Foreskin keratinocyte (primary cell): ENCODE measurements at places on chromosomes 4 and X. TPM values are rescaled to one million over a fixed set of nuclear protein-coding genes. Genes with fewer than 3 reads are reported as not detected.

Gene DCTD
- 71.7 and 77.7 TPM in 2 replicates for polyA plus RNA-seq

Gene KIAA1210
- polyA plus RNA-seq, result not detected in 2 replicates

Gene GPRASP2
- polyA plus RNA-seq, result 2.4 and 2.9 TPM in 2 replicates

Gene FAM53A
- 0.61 and 1.5 TPM in 2 replicates for polyA plus RNA-seq

Gene RADX
- polyA plus RNA-seq, result 1.1 and 1.4 TPM in 2 replicates

Gene C4orf33
- 8.7 and 9.7 TPM in 2 replicates for polyA plus RNA-seq

Gene TMEM31
- not detected in 2 replicates for polyA plus RNA-seq

Gene CLRN2
- not detected in 2 replicates for polyA plus RNA-seq

Gene BTK
- polyA plus RNA-seq, result 0.03 TPM in 1 of 2 replicates, not detected in the other

Gene PNMA5
- not detected in 2 replicates for polyA plus RNA-seq

Gene VSIG4
- not detected in 2 replicates for polyA plus RNA-seq

Gene HTATSF1
- 19.7 and 26.5 TPM in 2 replicates for polyA plus RNA-seq

Gene ABCG2
- polyA plus RNA-seq, result 0.76 and 1.5 TPM in 2 replicates

Gene SLBP
- 59.9 and 67.7 TPM in 2 replicates for polyA plus RNA-seq

Gene RASGEF1B
- 0.10 and 0.26 TPM in 2 replicates for polyA plus RNA-seq

Gene CAPN6
- polyA plus RNA-seq, result 0.08 and 0.25 TPM in 2 replicates

Gene CEP135
- 1.5 and 2.1 TPM in 2 replicates for polyA plus RNA-seq

Gene TLR10
- not detected in 2 replicates for polyA plus RNA-seq

Gene COL4A5
- 7.4 and 7.8 TPM in 2 replicates for polyA plus RNA-seq

Gene DGKK
- polyA plus RNA-seq, result not detected in 2 replicates

Gene XPNPEP2
- not detected in 2 replicates for polyA plus RNA-seq

Gene TMPRSS11D
- 0.20 and 0.54 TPM in 2 replicates for polyA plus RNA-seq

Gene TLR2
- 2.0 and 2.1 TPM in 2 replicates for polyA plus RNA-seq

Gene BEND2
- not detected in 2 replicates for polyA plus RNA-seq

Gene EXOC1L
- not detected in 2 replicates for polyA plus RNA-seq

Gene ZNF518B
- polyA plus RNA-seq, result 4.2 TPM in 2 replicates

Gene APELA
- not detected in 2 replicates for polyA plus RNA-seq

Gene NUDT11
- 8.1 and 9.3 TPM in 2 replicates for polyA plus RNA-seq

Gene OTC
- not detected in 2 replicates for polyA plus RNA-seq

Gene STBD1
- polyA plus RNA-seq, result 0.49 and 0.99 TPM in 2 replicates

Gene SYNPO2
- polyA plus RNA-seq, result 0.06 and 0.11 TPM in 2 replicates

Gene PPM1K
- 3.1 and 3.3 TPM in 2 replicates for polyA plus RNA-seq

Gene SLC10A3
- polyA plus RNA-seq, result 23.4 and 25.2 TPM in 2 replicates

Gene IL3RA
- not detected in 2 replicates for polyA plus RNA-seq
